ENCODE measurements at places on chromosomes 5 and 9.

DNA sequence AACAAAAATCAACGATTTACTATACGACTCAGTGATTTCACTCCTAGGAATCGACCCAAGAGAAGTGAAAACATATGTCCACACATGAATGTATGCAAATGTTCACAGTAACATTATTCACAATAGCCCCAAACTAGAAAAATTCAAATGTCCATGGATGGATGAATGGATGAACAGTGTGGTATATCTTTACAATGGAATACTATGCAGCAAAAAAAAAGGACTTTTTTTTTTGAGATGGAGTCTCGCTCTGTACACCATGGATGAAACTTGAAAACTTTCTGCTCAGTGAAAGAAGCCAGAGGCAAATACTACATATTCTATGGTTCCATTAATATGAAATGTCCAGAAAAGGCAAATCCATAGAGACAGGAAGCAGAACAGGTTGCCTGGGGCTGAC lies 233.8 kb downstream of the ROR2 start:
- DNase-seq: no peak

GRCh38 chr5:29899583-29899982 lies 1293.9 kb upstream of the CDH6 start:
- no peak for DNase-seq

- DNase-seq: peak; percentile 17
These were observed 625.9 kb downstream of the TLE4 start for GRCh38 chr9:80197661-80198060.

DNA sequence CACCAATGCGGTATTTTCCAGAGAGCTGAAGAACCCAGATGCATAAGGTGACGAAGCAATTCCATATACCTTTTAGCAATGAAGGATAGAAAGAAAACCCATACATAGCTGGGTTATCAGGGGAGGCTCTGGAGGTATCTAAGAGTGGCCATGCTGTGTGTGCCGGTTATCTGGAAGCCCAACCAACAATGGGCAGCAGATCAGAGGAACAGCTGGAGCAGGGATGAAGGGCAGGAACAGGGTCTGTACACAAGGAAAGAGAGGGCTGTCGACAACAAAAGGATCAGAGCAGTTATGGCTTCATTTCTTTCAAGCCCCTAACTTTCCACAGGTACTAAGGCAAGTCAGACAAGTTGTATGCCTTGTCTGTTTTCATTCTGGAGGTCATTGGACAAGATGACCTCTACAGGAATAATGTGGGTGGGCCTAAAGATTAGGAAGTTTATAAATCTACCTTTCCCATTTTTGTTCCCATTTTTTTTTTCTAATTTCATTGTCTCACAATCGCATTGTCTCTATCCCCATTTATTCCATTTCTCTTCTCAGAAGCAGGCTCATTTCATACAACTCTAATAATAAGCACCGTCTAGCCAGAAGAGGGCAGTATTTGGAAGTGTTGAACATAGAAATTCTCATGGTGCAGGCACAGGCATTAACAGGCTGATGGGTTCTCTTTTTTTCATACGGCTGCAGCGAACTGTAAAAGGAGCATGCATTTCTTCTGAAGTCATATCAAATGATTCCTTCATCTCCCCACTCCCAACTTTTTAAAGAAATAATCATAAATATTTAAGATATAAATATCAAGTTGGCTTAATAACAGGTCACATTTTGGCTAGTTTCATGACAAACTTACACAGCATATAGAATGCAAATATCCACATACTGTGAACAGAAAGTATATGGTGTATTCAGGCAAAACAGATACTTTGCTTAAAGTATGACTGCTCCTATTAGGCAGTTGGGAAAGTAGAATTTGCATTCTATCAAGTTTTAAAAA lies 63.5 kb downstream of the ZNF474 start:
- DNase-seq: peak; percentile 87

GRCh38 chr5:159550951-159551350 lies 220.7 kb upstream of the IL12B start:
- DNase-seq: no peak

DNA sequence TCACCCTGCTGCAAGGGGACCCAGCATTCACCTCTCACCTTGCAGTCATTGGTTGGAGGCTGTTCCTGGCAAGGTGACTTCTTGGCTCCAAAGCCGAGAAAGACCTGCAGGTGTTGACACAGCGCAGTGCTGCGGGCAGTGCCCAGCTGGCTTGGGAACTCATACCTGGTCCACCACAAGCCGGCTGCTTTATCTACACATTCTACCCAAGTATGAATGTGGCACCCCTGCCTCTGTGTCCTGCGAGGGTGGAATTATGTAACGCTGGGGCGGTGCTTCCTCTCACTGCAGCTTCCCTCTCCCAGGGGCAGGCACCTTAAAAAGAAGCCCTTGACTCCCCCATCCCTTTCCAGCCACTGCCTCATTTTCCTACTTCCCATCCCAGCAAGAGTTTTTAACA lies 2.5 kb upstream of the ZMYND19 start:
- DNase-seq: no peak

DNA sequence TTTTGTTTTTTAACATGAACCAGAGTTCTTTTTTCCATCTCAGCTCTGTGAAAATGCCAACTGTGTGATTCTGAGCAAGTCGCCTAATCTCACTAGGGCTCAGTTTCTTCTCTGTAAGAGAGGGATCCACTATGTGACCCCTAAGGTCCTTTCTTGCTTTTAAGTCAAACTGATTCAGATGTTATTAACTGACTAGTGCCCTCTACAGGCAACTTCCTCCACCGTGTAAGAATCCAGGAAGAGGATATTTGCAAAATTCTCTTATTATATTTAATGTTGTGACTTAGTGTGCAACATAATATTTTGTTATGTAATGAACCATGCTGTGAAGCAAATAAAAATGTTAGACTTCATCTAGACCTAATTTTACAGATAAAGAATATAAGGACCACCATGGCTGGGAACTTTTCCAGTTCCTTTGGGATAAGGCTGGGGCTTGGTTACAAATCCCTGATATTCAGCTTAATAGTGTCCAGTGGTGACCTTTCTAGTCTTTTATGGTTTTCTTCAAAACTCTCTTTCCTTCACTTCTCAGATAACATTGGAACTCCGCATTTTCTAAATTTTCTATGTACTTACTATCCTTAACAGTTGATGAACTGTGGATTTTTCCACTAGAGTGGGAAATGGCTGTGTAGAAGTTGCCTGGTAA lies 244.7 kb downstream of the PIK3R1 start:
- DNase-seq: peak; percentile 88
